ENCODE measurements at places on chromosomes 1 and 21.

DNA sequence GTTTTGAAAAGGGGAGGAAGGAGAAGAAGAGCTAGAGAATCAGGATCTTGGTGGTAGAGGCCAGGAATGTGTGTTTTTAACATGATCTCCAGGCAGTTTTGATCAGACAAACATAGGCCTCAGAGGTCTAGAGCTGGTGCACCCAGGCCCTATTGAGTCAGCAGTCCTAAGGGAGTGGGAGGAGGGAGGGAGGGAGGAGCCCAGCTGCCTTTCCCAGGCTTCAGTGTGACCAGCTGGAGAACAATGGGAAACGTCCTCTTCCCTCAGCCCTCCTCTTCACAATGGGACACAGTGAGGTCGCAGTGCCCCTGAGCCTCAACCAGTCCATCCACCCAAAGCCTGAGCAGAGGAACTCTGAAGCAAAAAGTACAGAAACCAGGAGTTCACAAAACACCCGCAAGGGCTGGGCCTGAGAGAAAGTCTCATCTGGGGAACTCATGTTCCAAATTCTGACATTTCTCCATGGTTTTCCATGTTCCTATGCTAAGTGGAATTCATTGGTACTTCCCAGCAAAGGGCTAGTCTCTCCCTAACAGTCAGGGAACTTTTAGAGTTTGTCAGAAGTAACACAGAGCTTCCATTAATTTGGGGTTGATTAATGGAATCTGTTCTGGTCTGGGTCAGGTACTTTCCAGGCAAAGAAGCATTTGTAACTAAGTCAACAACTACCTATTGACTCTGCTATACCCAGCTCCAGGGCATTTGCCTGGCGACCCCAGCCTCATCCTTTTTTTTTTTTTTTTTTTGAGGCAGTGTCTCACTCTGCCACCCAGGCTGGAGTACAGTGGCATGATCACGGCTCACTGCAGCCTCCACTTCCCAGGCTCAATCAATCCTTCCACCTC lies 37.5 kb downstream of the ELAPOR1 start:
- peak; percentile 28 for DNase-seq

GRCh38 chr1:168696125-168696760 lies 32.8 kb downstream of the DPT start:
- no peak for DNase-seq

DNA sequence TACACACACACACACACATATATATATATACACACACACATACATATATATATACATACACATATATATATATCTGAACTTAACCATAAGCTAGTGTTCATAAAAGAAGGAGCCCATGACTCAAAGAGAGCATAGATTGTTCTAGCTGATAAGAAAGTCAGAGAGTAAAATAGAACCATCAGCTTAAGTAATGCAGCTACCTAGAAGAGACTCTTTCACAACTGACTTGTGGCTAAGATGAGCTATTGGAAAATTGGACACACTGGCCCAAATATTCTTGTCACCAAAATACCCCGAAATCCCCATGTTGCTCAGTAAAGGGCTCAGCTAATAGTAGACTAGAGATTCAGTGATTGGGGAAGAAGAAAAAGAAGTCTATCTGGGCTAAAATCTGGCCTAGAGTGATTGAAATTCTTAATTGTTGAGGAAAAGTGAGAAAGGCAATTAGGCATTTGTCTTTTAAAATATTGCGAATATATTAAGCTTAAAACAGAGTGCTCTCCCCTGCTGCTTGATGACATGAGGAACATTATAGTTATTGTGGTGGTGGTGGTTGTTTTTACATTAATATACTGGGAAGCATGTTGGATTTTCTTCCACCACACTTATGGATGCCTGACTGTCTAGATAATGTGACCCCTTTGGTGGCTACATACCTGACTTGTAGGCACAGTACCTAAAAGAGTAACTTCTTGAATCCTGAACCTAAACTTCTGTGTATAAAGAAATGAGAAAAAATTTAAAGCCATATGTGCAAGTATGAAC lies 6.3 kb downstream of the SLAMF1 start:
- no peak for DNase-seq

GRCh38 chr1:220789532-220790147 lies 2.9 kb downstream of the MTARC1 start:
- DNase-seq, result no peak

DNA sequence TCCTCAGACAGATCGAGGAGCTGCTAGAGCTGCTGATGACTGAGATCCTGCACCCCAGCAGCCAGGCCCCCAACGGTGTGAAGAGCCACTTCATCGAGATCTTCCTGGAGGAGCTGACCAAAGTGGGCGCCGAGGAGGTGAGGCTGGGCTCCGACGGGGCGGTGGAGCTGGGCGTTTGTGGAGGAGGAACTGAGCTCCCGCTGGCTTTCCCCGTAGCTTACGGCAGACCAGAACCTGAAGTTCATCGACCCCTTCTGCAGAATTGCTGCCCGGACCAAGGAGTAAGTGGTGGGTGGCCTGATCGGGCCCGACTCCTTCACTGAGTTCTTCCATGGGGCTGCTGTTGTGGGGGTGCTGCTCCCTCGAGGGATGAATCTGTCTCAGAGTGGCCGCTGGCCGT lies 8.0 kb downstream of the RRP1 start:
- DNase-seq, result no peak

GRCh38 chr21:33644383-33645074 lies 2.2 kb downstream of the ITSN1 start:
- no peak for DNase-seq

DNA sequence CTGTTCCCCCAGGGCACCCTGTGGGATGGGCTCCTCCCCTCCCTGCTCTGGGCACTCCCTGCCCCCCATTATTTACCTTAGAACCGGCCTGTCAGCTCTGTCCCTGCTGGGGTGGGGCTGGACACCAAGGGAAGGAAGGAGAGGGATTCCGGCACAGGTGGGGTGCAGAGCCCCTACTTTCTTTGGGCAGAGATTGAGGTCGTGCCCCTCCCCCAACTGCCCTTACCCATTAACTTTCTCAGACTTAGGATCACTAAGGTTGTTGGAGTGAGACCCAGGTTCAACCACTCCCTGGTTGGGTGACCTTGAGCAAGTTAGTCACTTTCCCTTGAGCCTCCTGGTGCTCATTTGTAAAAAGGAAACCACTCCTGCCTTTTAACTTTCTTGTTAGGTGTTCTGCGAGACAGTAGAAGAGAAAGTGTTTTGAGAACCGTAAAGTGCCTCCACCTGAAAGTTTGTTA lies 57.0 kb upstream of the SYNC start:
- DNase-seq, result no peak

DNA sequence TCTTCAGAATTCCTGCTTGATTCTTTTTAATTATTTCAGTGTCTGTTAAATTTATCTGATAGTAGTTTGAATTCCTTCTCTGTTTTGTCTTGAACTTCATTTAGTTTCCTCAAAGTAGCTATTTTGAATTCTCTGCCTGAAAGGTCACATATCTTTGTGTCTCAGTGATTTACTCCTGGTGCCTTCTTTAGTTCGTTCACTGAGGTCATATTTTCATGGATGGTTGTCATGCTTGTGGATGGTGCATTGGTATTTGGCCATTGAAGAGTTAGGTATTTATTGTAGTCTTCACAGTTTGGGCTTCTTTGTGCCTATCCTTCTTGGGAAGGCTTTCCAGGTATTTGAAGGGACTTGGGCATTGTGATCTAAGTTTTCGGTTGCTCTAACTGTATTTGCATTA lies 267.9 kb downstream of the HHAT start:
- no peak for DNase-seq

GRCh38 chr1:84442256-84442655 lies 36.8 kb upstream of the RPF1 start:
- peak; percentile 9 for DNase-seq

GRCh38 chr21:31283025-31283424 lies 61.0 kb downstream of the TIAM1 start:
- no peak for DNase-seq

DNA sequence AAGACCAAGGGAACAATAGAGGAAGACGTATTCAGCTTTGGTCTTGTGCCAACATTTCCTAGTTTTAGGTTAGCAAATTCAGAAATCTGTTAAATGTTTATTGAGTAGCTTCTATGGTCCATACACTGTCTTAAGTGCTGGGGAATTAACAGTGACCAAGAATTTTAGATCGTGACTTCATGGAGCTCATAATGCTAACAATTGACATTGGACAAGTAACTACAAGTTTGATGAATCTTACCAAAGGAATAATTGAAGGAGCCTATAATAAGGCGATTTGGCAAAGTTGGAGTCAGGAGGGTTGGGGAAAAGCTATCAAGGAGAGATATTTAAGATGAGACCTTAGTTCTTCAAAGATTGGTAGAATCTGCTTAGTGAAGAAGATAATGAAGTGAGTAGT lies 1.4 kb upstream of the SLAMF9 start:
- no peak for DNase-seq

- DNase-seq, result no peak
These were observed 5.2 kb downstream of the KHDC4 start for GRCh38 chr1:155929057-155929456.

DNA sequence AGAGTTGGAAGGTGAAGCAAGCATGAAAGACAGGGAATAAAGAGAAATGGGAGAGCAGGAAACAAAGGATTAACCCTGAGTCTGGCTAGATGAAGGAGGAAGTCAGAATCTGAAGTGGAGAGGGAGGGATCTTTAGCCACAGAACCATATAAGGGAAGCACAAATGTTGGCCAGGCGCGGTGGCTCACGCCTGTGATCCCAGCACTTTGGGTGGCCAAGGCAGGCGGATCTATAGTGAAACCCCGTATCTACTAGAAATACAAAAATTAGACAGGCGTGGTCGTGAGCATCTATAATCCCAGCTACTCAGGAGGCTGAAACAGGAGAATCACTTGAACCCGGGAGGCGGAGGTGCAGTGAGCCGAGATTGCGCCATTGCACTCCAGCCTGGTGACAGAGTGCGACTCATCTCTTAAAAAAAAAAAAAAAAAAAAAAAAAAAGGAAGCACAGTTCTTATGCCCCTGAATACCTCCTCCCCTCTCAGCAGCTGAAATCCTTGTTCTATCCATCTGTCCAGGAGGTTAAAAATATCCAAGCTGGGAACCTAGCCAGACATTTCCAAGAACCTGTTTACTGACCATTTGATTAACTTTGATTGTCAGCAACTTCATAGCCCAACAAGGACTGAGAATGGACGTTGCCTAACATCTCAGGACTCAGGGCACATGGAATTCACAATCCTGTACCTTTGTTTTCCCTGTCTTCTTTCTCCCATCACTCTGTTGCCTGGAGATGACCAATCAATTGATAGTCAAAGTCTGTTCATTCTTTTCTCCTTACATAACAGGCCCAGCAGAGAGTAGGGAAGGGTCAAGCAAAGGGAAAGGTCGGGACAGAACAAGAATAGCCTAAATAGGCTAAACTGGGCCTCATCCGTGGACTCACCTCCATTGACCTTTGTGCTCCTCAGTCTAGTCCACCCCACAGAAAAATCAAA lies 10.6 kb downstream of the TXNIP start:
- peak; percentile 55 for DNase-seq

GRCh38 chr1:85615586-85616363 lies 35.2 kb downstream of the CCN1 start:
- DNase-seq, result no peak

GRCh38 chr1:94101613-94102525 lies 19.1 kb downstream of the ABCA4 start:
- no peak for DNase-seq

DNA sequence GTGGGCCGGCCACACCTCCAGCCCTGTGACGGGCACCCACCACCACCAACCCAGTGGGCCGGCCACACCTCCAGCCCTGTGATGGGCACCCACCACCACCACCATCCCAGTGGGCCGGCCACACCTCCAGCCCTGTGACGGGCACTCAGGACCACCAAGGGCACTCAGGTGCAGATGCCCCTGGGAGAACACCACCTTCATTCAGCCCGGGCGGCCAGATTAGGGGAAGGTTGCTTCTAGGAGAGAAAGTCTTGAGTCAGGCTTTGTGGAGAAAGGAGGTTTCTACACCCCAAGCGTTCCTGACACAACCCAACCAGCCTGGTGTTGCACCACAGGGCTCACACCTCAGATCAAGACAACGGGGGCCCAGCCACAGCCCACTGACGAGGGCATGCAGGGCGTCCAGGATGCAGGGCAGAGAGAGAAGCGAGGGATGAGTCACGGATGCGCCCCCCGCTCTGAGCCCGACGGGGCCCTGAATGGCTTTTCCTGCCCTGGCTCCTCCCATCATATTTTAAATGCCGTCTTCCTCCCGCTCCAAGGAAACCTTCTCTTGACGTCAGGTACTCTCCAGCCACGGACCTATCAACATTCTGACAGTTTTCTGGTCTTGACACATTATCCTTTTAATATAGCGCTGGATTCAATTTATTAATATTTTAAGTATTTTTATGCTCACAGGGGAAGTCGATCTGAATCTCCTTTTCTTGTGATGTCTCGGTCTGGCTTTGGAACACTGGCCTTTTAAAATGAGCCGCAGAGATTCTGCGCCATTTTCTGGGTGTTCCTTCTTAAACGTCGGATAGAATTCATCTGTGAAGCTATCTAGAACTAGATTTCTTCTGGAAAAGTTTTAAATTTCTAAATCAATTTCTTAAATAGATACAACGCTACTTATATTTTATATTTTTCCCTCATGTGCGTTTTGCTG lies 631 bp upstream of the SPATC1L start:
- peak; percentile 91 for DNase-seq

- no peak for DNase-seq
These were observed 187.1 kb upstream of the NFIA start for GRCh38 chr1:60895252-60895651.

DNA sequence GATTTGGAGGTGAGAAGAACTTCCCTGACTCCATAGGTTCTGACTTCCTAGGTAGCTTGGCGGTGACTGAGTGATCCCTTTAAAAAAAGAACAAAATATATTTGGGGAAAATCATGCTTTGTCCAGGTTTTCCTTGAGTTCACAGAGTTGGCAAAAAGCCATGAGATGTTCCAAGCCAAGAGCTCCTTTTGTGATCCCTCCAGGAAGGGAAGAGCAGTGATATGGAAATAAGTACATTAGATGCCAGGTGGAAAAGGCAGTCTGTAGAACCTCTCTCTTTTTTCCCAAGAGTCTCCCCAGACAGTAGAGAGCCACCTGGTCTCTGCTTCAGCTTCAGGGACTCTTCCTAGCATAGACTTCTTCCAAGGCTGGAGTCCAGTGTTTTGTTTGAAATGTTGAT lies 10.2 kb downstream of the TLCD4 start:
- DNase-seq, result no peak

- DNase-seq, result no peak
These were observed 134.6 kb upstream of the PDE4B start for GRCh38 chr1:65658122-65658521.

DNA sequence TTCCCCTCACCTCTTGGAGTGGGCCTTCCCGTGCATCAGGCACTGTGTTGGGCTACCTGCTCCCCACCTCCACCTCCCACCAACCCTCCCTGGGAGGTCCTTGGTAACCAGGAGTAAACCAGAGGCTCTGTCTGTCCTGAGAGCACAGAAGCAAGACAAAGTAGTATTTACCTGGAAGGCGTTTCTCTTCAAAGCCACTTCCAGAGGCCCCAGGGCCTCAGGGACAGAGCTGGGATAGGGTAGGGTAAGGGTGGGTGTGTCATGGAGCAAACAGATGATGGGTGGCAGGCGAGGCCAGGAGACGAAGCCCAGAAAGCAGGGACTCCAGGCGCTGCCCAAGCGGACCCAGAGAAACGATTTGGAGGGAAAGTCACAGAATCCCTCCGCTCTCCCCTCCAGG lies 77.2 kb upstream of the TARDBP start:
- DNase-seq, result peak; percentile 18
